ENCODE measurements at places on chromosomes 16 and 17.

DNA sequence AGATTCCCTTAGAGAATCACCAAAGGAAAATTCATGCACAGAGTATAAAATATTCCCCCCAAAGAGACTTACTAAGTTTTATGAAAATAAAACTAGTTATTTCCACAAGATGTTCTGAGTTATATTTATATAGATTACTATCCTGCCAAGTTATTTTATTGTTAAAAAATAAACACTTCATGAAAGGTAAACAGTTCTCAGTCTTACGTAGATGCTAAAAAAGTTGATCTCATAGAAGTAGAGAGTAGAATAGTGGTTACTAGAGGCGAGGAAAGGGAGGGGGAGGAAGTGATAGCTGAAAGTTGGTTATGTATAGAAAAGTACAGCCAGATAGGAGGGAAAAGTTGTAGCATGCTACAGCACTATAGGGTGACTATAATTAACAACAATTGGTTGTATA is 65.2 kb downstream of the USP32 start:
- DNase-seq, result no peak

DNA sequence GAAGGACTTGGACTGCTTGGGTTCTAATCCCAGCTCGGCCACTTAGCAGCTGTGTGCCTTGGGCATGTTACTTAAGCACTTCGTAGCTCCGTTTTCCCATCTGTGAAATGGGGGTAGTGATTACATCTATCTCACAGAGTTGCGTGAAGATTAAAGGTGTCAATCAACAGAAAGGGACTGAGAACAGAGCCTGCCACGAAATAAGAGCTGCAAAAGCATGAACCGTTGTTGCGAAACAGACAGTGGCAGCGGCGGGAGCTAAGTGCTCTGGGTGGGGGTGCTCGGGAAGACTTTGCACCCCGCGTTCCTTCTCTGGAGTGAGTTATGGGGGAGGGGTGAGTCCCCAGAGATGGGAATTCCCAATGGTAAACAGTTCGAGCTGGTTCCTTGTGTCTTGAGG is 79.6 kb upstream of the LHX1 start:
- DNase-seq, result no peak

DNA sequence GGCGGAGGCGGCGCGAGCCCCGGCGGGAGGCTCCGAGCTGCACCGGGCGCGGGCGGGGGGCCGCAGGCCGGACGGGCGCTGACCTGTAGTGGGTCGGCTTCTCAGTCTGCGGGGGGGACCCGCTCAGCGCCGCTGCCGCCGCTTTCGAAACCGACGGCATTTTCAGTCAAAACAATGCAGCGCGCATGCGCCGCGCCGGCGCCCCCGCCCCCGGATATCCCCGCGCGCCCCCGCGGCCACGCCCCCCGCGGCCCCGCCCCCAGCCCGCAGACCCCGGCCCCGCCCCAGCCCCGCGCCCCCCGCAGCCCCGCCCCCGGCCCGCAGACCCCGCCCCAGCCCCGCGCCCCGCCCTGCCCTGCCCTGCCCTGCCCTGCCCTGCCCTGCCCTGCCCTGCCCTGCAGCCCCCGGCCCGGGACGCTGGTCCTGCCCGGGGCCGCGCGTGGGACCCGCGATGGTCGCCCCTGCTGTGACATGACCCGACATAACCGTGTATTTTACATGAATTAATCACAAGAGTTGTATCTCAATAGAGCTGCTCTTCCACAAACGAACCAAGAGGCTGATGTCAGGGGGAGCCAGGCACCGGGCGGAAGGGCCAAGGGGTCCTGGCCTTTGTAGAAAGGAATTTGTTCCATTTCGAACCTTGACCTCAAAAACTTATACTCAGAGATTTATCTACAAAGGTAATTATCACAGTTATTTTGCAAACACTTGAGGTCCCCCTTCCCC is at the start of gene UNKL:
Gene UNKL (minus strand): TSS at position 173 of the 729 bp plus-strand sequence. CDS start 13 bp downstream, at position 160.
- DNase-seq, result peak; percentile 81

- DNase-seq, result no peak
These were observed 5.5 kb downstream of the MRPL28 start for GRCh38 chr16:364595-365491.

- DNase-seq, result no peak
These were observed 6.6 kb upstream of the STAT3 start for GRCh38 chr17:42394838-42395237.

DNA sequence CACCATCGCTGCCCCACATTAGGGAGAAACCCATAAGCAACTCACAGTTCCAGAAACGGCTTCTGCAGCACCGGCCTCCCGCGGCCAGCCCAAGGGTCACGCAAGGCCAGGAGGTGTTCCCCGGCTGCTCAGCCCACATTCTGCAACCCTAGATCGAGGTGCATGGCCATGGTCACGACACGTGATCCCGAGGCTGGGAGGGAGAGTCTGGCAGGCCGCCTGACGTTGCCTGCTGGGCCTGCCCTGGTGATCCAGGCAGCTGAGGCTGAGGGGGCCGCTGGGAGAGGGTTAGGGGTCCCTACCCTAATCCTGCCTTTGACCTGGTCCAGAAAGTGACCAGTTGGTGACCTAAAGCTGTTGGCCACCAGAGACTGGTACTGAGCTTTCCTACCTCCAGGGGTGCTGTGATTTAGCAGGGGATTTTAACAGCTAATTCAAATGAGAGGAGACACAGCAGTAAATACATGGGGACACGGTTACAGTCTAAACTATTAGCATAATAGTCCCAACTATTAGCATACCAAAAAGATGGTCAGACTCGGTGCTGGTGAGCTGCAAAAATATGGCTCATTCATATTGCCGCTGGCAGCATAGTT is 97.4 kb upstream of the CIBAR2 start:
- no peak for DNase-seq

DNA sequence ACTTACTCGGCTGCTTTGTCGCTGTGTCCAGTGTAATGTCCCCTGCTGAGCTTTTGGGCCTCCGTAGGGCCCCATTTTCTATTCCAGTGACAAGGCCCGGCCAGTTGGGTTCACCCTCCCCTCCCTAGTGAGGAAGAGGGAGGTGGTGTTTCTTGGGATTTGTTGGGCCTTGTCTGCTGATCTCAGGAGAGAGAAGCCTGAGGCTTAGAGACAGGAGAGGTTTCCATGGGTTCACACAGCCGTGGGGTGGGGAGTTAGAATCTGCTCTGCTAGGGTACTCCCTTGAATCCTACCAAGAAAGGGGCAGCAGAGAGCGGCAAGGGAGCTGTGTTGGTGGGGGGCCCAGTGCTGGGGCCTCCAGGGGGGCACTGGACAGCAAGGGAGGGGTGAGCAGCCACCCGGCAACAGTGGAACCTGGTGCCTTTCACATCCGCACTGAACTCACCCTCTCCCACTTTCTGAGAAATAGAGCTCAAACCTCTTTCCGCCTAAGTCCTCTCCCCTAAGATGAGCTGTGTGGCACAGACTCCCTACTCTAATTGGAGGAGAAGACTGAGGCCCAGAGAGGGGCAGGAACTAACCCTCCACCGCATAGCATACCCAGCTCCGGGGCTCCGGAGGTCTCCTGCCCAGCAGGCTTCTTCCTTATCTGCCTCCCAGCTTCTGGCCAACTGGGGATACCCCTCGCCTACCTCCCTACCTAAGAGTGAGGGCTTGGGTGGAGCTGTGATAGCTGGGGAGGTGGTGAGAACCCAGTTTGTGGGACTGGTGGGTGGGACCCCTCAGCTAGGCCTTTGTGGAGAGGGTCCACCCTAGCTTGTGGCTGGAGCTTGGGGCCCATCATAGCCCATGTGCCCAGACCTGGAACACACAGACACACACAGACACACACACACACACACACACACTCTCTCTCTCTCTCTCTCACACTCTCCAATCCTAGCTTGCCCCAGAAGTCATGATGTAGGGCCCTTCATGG is 6.8 kb downstream of the TBKBP1 start:
- no peak for DNase-seq

DNA sequence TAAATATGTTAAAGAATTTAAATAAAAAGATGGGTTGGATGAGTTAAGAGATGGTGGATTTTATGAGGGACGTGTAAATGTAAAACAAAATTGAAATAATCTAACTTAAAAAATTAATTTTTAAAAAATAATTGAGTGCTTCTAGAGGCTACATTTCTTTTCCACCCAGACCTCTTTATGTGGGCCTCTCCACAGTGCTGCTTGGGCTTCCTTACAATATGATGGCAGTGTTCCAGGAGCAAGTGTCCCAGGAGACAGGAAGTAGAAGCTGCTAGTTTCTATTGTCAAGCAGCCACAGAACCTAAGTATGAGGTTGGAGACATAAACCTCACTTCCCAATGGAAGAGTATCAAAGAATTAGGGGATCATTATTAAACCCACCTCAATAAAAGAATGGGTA is 205.7 kb upstream of the CPHXL start:
- DNase-seq, result no peak

- no peak for DNase-seq
These were observed 27.6 kb downstream of the NMT1 start for GRCh38 chr17:45088741-45089140.

- DNase-seq, result no peak
These were observed 2.1 kb upstream of the NAGS start for GRCh38 chr17:44002141-44002848.

GRCh38 chr17:80783486-80783885 is 208.2 kb upstream of the CHMP6 start:
- DNase-seq, result no peak

DNA sequence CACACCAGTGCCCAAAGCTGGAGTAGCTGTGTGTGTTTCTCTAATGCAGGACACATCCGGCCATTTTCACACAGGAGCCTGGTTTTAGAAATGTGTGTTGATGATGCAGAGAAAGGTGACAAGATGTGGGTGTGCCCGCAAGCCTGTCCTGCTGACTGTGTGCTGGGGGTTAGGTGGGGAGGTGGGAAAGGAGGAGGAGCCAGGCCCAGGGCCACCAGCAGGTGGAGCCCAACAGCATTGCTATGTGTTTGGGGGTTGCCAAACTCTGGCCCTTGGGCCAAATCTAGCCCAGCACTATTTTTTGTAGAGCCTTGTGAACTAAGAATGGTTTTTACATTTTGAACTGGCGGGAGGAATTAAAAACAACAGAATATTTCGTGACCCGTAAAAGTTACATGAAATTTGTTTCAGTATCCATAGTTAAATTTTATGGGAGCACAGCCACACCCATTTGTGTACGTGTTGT is 61.7 kb upstream of the LGALS9 start:
- peak; percentile 50 for DNase-seq

DNA sequence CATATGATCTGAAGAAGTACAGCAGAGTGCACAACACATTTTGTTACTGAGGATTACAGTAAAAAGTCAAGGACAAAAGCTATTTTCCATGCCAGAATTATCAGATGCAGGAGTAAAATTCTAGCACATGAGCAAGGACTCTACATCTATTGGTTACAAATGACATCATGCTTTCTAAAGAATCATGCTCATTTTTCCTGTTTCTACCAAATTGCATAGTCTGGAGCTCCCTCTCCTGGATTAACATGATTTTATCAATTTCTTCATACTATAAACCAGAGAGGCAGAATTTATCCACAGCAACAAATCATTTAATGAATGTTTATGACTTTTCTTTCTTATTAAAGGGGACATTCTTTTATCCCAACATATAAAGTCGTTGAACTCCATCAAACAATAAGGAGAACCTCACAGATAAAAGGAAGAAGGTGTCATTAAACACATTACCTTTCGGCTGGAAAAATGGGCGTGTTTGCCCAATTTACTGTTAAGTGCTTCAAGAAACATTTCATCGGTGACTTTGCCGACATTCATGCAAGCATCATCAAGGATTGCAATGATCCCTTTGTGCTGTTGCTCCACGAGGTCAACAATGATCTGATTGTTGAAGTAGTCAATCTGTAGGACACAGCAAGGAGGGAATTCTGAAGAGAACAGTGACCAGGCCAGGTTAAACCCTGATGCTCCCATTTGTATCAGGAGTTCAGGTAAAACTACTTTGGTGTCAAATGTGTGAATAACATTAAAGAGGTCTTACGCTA is 121.7 kb downstream of the MYO1D start:
- DNase-seq, result no peak

GRCh38 chr16:2985462-2985861 is 5.2 kb upstream of the PKMYT1 start:
- no peak for DNase-seq

DNA sequence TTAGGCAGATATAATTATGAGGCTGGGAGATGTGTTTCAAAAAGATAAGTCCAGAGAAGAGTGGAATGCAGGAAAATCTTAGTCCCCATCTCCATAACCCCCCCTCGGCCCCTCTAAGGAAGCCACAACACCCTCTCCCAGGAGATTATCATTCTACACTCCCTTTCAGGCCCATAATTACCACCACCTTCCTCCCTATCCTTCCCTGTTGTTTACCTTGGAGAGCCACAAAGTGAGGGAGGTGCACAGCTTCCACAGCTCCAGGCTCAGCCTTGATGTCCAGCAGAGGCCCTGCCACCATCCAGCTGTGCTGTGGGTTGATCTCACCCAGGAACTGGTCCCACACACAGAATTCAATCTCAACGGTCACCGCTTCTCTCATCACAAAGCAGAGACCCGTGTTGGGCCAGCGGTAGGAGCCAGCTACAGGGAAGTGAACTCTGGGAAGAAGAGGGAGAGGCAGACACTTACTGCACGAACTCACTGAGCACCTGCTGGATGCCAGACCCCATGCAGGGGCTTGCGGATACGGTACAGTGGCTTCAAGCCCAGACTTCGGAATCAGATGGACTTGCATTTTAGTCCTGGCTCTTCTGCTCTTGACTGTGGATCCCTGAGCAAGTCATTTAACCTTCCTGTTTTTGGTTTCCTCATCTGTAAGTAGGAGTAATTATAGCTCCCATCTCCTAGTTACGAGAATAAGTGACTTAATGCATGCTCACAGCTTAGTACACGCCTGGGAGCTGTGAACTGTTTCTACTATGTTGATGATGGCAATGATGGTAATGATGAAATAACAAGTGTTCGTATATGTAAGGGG is 44.1 kb downstream of the MIS12 start:
- no peak for DNase-seq

DNA sequence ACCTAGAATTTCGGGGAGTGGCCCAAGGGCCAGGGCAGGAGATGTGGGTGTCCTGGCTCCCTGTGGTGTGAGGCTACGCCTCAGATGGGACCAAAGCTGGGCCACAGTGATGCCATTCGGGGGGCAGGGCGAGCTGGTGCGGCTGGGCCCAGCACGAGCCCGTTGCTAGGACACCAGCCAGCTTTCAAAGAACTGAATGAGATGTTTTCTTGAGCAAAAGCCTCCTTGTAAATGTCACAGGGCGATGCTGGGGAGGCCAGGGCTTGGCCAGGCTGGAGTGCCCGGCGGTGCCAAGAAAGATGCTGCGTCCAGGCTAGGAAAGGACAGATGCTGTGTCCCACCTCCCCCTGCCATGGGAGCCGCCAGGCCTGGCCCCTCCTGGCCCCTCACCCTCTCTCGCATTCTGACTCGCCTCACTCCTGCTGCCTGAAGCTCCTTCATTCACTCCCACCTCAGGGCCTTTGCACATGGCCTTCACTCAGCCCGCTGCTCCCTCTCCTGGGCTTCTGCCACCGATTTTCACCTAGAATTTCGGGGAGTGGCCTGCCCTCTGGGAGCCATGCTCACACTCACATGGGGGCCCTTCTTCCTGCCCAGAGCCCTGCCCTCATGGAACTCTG is 39.1 kb downstream of the CPNE2 start:
- DNase-seq, result no peak
